ENCODE measurements at places on chromosomes 7 and 10.

GRCh38 chr7:97187067-97187466, 69.6 kb downstream of the SDHAF3 start:
- no peak for DNase-seq

DNA sequence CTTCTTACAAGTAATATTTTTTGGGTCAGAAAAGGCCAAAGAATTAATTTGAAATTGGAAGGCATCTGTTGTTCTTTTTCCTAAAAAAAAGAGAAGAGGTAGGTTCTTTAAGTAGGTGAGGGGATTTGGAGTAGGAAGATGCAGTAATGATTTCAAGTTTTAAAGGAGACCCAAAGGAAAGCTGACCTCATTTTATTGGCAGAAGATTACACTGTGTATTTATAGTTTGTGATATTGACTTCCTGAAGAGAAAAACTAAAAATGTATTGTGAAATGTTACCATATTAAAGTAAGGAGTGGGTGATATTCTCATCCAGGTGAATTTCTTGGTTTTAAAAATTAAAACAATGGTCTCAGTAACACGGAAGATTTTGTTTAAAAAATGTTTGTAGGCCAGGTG, 56.6 kb upstream of the CELF2 start:
- no peak for DNase-seq

DNA sequence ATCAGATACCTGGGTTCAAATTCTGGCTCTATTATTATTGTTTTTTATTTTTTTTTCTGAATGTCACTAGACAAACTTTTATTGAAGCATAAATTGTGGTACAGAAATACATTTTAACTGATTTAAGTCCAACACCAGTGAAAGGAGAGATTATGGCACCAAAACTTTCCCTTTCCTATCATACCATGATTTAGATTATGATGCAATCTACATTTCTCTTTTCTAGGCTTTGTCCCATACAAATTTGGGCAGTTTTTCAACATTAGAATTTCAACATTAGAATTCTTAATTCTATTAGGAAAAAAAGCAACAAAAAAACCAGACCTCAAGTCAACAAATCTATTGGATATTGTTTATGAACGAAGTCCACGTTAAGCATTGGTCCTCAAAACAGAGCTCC, 11.0 kb downstream of the AS3MT start:
- no peak for DNase-seq

GRCh38 chr10:127470911-127471310, 78.2 kb upstream of the NPS start:
- no peak for DNase-seq

- DNase-seq: no peak
Measured at GRCh38 chr10:91185239-91185875, 35.1 kb upstream of the PCGF5 start.

DNA sequence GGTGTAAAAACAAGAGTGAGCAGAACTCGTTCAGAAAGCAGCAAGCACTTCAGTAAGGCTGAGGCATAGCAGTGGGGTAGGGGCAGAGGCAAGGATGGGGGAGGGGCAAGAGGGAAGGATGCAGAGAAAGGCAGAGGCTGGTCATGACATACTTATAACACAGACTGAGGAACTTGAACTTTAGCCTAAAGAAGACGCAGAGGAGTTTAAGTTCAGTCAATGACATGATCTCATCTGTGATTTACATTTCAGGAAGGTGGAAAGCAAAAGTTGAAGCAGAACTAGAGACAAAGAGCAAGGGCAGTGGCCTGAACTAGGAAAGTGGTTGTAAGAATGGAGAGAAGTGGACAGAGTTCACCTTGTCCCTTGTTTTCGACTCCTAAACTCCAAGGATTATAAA, 15.8 kb downstream of the MACC1 start:
- no peak for DNase-seq

DNA sequence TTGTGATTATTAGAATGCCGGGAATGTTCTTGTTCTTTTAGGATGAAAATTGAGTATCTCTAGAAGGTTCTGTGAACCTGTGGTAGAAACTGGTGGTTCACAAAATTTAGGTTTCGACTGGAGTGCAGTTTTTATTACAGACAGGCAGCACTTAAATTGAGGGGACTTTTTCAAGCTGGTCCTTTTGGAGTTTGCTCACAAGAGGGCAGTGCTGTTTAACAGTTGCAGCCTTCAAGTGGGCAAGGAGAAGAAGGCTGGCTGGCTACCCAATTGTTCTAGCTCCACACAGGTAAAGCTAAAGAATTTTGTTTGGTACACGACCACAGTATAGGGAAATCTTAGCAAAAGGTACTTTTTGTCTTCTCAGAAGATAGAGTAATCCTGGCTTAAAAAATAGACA, 233.6 kb downstream of the SNX13 start:
- DNase-seq: peak; percentile 12

DNA sequence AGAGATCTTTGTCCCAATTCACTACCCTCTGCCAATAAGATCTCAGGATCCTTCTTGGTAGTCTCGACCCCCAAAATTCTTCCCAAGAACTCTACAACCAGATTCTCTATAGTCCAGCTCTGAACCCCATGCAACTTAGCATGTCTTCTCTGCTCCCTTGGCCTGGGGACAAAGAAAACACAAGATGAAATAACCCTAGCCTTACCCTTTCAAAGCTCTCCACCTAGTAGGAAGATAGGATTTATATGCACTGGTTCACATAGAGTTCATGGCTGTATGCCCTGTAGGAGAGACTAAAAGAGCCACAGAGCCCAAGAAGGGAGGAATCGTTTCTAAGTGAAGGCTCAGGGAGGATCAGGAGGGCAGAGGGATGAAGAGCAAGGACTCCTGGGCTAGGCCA, 96.1 kb downstream of the PPP1R3C start:
- no peak for DNase-seq

DNA sequence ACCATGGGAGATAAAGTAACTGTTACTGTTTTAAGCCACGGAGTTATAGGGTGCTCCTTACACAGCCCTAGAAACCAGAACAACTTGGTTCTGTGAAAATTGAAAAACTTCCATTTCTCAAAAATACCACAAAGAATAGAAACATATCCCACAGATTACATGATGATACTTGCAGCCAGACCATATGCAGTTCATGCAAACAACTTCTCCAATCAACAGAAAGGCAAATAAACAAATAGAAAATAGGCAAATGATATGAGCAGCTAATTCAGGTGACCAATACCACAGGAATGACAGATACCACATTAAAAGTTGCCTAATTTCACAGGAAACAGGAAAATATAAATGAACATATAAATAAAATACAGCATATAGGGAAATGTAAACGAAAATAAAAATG, 297.5 kb downstream of the HTR7 start:
- no peak for DNase-seq

DNA sequence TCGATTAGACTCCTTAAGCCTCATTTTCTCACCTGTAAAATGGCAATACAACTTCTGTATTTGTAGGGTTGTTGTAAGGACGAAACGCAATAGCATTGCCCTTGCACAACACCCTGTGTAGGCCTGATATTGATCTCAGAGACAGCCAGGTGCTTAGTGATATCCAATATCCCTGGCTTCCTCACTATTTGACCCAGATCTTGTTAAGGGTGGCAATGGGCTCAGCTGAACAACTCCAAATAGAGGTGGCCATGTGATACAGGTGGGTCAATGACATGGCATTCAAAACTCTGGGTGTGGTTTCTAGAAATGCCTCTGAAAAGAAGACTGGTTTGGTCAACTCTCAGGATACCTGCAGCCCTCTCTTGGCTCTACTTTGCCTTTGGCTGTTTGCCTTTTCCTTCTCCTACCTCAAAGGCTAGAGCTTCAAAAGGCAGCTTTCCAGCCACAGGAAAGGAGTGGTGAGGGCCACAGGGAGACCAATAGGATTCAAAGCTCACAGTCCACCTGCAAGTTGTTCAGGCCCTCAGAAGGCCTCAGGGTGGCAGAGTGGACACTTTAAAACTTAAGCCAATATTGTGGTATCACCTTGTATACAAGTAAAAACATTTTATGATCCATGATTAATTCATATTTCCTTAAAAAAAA, 14.9 kb upstream of the GATAD1 start:
- DNase-seq: no peak

DNA sequence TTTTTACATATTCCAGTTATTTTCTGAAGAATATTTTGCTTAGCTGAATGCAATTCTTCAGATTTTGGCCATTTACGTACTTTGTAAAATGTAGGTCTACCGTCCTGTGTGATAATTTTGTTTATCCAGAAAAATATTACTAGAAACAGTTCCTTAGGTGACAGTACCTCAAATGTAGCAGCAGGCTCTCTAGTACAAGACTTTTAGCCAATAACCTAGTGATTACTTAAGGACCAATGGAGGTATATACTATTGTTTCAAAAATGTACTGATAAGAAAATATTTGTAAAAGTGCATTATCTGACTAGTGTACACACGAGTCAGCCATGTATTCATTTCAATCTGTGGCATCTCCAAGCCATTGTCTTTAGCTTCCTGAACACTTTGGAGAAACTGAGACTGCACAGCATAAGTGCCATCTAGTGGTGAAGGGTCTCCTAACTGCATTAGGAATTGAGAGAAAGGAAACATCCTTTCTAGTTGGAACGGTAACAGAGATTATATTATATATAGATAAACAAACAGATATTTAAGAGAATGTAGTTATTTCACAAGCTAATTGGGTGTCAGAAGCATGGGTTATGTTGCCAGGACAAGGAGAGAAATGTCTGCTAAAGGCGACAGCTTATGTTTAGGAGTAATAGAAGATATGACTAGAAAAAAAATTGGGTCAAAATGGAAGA, 23.7 kb downstream of the RTKN2 start:
- DNase-seq: peak; percentile 47

- DNase-seq: no peak
Measured at GRCh38 chr10:34670081-34670480, 145.0 kb downstream of the PARD3 start.

DNA sequence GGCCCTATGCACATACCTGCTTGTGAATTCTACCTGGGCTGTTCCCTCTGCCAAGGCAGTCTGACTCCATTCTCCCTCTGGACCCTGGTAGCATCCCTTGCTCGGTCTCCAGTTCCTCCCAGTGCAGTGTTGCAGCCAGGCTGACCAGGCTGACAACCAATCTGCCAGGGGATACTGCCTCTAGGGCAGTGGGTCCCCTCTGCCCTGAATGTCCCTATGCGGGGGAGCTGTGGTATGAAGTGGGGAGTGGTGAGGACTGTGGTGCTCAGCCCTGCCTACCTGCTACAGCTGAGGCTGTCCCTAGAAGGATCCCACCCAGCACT, 48.0 kb upstream of the CAMK2B start:
- DNase-seq: no peak

DNA sequence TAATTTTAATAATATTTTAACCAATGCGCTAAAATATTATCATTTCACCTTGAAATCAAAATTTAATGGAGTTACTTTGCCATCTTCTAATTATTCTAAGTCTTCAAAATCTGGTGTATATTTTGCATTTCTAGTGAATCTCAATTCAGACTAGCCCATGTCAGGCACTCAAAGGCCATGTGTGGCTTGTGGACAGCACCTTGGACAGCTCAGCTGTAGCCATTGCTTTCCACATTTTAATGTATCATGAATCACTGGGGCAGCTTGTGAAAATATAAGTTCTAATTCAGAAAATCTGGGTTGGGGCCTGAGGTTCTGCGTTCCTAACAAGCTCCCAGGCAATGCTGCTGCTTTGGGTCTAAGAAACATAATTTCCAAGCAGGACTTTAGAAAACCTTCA, 57.2 kb downstream of the MGAM2 start:
- no peak for DNase-seq

DNA sequence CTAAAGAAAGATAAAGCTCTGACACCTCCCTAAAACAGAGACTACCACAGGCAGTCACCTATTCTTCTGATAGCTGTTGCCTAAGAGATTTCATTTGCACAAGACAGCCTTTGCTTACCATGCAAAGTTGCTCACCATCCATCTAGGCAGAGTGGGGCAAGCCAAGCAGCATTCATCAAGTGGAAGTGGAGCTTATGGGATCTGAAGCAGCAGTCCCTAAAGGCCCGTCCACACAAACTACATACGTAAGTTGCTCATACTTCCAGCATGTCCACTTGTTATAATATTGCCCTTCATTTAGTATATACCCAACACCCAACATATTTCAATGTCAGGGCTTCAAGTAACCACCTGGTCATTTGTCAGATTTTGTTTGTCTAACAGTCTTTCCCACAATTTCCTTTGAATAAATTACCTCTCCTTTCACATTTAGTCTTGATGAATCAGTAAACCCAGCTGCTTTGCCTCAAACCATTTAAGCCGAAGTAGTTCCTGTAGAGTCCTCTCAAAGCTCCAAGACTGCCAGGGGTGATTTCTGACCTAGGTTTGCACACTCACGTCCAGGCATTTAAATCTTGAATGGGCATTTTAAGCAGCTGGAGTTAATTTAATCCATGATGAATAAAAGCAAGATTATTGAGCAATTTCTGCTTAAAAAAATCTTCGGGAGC, 67.9 kb downstream of the ATAD1 start:
- no peak for DNase-seq

GRCh38 chr7:22723637-22724036, 3.4 kb upstream of the IL6 start:
- DNase-seq: no peak

DNA sequence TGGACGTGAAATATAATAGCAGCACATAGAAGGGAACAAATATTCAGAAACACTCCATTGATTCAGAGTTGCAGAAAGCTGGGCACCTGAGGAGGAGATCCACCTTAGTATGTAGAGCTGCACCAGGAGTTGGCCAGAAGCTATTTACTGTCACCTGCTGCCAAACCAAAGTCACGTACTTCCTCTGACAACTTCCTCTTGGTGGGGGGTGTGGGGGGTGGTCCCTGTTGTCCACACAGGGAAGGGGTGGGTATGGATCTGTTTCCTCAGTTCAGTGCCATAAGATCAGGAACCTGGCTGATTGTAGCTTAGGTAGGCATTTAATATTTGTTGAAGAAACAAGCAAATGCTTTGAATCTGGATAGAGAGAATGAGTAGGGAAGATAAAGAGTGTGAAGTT, 264.6 kb downstream of the FRMD4A start:
- no peak for DNase-seq

- peak; percentile 77 for DNase-seq
Measured at GRCh38 chr10:46255801-46256747, 30.7 kb upstream of the ANTXRL start.

DNA sequence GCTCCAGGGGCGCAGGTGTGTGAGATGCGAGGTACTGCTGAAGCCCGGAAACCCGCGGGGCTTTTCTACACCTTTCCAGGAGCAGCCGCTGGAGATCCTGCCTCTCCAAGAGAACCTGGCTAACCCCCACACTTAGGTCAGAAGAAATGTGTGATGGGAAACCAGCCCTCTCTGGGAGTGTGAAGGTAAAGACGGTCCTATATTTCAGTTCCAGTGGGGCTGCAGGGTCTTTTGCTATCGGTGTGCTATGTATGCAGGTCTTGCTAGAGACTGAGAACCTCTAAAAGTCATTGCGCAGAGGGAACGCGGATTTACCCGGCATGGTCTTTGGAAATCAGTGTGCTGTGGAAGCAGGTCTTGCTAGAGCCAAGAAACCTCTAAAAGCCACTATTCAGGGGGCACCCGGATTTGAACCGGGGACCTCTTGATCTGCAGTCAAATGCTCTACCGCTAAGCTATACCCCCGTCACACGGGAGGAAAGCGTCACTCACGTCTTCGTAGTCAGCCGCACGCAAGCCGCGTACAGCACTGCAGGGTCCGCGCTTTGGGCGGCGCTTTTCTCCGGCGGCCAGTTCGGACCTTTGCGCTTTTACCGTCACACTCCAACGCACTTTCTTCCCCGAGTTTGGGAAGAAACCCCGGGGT, 46.0 kb downstream of the ZNF777 start:
- DNase-seq: peak; percentile 59

GRCh38 chr10:100318207-100318606, 11.8 kb downstream of the PKD2L1 start:
- no peak for DNase-seq
